ENCODE measurements at places on chromosomes 7 and 10.
A peak's percentile ranks its signal among the peaks of the same experiment; 100 is the strongest.

DNA sequence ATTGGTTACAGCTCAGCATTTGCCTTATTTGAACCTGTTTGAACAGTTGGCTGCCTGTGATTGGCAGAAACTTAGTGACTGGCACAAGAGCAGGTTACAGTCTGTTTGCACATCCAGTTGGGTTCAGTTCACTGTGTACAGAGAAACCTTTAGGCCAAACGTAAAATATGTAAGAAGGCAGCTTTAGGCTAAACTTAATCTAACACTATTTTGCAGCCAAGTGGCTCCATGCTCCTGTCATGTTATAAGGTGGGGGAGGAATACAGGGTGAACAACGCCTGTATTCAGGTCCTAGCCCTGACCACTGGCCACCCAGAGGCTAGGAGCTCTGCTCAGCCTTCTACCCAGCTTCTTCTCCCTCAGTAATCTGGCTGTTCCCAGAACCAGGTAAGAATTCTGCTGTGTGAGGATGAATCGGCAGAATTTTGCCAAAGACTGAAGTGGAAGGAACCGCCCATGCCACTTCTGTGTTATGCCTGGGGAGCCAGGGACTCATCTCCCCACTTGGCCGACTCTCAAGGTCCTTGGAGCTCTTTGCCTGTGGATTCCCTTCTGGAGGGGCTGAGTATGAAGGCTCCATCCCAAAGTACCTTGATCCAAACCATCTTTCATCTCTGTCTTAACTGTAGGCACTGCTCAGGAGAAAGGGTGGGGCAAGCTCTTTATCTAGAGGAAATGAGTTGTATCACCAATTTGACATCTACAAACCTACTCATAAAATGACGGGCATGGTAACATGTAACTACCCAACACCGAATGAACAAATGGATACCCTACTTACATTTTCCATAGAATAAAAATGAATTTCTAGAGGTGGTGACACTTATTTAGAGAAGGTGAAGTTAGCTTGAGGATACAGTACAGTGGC is 164.4 kb upstream of the NAMPT start:
- no peaks in the 10 kb centered on the region for H3K4me1 ChIP-seq
- no peak overlapping the region for H3K27ac ChIP-seq
- H3K27me3 ChIP-seq, result no peaks in the 10 kb centered on the region
- no peak overlapping the region for H3K4me3 ChIP-seq
- no peaks in the 10 kb centered on the region for H3K36me3 ChIP-seq
- no peak for DNase-seq

DNA sequence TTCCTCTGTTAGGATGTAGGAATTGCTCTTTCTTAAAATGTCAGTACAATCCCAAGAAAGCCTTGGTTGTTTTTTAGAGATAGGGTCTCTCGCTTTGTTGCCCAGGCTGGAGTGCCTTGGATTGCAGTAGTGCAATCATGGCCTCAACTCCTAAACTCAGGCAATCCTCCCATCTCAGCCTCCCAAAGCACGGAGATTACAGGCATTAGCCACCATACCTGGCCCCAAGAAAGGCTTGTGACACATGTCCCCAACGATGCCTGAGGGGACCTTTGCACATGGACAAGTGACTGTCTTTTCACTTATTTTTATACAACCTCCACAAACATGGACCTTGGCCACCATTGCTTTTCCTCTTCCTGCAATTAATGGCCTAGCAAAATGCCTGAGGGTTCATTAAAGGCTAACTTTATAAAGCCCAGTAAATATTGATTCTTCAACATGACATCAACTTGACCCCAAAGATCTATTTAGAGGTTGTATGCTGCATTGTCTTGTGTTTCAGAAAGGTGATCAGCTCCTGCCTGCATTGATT is 10.0 kb upstream of the SPOCK2 start:
- H3K4me1 ChIP-seq, result peaks cover 4% of the 10 kb centered on the region
- H3K27me3 ChIP-seq, result no peaks in the 10 kb centered on the region
- no peak for DNase-seq
- peaks cover 8% of the 10 kb centered on the region for H3K36me3 ChIP-seq
- H3K4me3 ChIP-seq, result no peak overlapping the region
- H3K27ac ChIP-seq, result no peak overlapping the region

- no peak overlapping the region for H3K4me3 ChIP-seq
- no peaks in the 10 kb centered on the region for H3K27me3 ChIP-seq
- H3K4me1 ChIP-seq, result peaks cover 72% of the 10 kb centered on the region
- peak overlapping the region; percentile 80 for H3K27ac ChIP-seq
- no peak for DNase-seq
These were observed 15.6 kb upstream of the AQP1 start for GRCh38 chr7:30896036-30896435.

DNA sequence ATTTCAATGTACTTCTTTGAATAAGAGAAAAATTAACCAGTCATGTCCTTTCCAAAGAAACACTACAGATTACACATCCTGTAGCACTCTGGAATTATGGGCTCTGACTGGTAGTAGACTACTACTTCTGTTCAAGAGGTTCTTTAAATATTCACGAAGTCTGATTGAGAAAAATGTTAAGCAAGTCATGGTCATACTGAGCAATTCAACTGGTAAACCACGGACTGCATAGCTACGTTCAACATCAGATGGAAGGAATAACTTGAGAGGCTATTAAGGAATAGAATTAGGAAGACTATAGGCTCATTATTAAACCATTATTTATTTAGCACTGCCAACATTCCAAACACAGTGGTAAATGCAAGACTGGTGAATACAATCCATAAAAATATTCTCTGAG is 160.8 kb downstream of the IMMP2L start:
- peaks cover 11% of the 10 kb centered on the region for H3K4me1 ChIP-seq
- no peak overlapping the region for H3K27ac ChIP-seq
- DNase-seq, result no peak
- H3K36me3 ChIP-seq, result no peaks in the 10 kb centered on the region

DNA sequence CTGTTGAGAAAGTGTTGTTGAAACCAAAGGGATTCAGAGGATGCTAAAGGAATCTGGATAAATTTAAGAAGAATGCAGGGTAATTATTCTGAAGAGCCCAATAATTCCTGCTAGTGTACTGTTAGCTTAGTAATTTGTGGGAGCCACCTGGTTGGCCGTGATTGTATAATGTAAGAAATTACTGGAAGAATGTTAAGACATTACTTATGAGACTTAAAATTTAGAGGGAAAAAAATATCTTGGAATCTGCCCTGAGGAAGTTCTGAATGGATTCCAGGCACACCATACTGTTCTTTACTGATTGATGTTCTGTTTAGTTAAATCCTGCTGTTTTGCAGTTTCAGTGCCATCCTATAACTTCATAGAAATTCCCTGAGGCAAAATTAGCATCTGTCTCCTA is 155.0 kb upstream of the RHOBTB1 start:
- H3K27me3 ChIP-seq, result no peaks in the 10 kb centered on the region
- H3K4me3 ChIP-seq, result no peak overlapping the region
- H3K4me1 ChIP-seq, result no peaks in the 10 kb centered on the region
- no peak for DNase-seq

DNA sequence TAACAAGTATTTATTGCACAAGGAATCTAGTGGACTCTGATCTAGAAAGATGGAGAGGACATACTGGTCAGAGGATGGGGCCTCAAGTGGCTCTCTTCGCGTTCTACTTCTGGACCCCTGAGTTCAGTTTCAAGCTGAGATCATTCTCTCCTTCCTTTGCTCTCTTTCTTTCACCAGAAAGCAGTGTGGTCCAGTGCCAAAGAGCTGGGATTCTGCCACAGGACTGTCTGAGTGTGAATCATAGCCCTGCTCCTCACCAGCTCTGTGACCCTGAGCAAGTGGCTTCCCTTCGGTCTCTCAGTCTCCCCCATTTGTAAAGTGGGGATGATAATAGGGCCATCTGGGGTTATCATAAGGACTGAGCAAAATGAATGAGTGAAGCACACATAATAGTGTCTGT is 715.2 kb downstream of the SUGCT start:
- no peak overlapping the region for H3K27ac ChIP-seq
- no peak overlapping the region for H3K4me3 ChIP-seq
- no peaks in the 10 kb centered on the region for H3K36me3 ChIP-seq
- H3K27me3 ChIP-seq, result no peaks in the 10 kb centered on the region
- no peak for DNase-seq
- H3K4me1 ChIP-seq, result peaks cover 19% of the 10 kb centered on the region

- no peak overlapping the region for H3K27ac ChIP-seq
- no peaks in the 10 kb centered on the region for H3K4me1 ChIP-seq
- no peak for DNase-seq
- H3K27me3 ChIP-seq, result no peaks in the 10 kb centered on the region
These were observed 11.2 kb upstream of the NRCAM start for GRCh38 chr7:108467391-108467790.

DNA sequence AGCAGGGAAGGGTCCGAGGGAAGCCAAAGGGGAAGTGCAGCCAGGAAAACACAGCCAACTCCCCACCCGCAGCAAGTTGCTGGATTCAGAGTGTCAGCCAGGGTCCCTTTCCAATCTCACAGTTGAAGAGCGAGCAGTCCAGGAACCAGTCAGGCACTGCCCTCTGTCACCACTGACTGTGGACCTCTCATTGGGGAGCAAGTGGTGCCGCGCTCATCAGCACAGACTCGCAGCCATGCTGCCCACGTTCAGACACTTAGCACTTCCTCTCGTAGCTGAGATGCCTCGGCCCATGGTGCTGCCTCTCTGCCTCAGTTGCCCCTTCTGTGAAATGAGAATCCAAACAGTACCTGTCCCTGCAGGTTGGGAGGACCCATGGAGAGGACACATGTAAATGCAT is 123.6 kb upstream of the CHST15 start:
- H3K36me3 ChIP-seq, result no peaks in the 10 kb centered on the region
- H3K4me1 ChIP-seq, result peaks cover 12% of the 10 kb centered on the region
- no peak for DNase-seq
- H3K4me3 ChIP-seq, result no peak overlapping the region

- no peaks in the 10 kb centered on the region for H3K36me3 ChIP-seq
- H3K4me1 ChIP-seq, result peaks cover 38% of the 10 kb centered on the region
- H3K4me3 ChIP-seq, result no peak overlapping the region
- DNase-seq, result no peak
These were observed 63.6 kb upstream of the CARD11 start for GRCh38 chr7:3107228-3107763.

GRCh38 chr7:19508124-19508523 is 200.7 kb downstream of the POLR1F start:
- H3K36me3 ChIP-seq, result no peaks in the 10 kb centered on the region
- H3K4me3 ChIP-seq, result no peak overlapping the region
- DNase-seq, result no peak

- H3K36me3 ChIP-seq, result peaks cover 57% of the 10 kb centered on the region
- H3K27ac ChIP-seq, result no peak overlapping the region
- H3K4me3 ChIP-seq, result no peak overlapping the region
- DNase-seq, result no peak
- no peaks in the 10 kb centered on the region for H3K27me3 ChIP-seq
- no peaks in the 10 kb centered on the region for H3K4me1 ChIP-seq
These were observed 42.9 kb upstream of the STOX1 start for GRCh38 chr10:68784476-68784875.

GRCh38 chr7:77866786-77867536 is 68.4 kb downstream of the PHTF2 start:
- no peak for DNase-seq
- H3K27me3 ChIP-seq, result no peaks in the 10 kb centered on the region
- H3K36me3 ChIP-seq, result no peaks in the 10 kb centered on the region
- no peaks in the 10 kb centered on the region for H3K4me1 ChIP-seq
- no peak overlapping the region for H3K27ac ChIP-seq

DNA sequence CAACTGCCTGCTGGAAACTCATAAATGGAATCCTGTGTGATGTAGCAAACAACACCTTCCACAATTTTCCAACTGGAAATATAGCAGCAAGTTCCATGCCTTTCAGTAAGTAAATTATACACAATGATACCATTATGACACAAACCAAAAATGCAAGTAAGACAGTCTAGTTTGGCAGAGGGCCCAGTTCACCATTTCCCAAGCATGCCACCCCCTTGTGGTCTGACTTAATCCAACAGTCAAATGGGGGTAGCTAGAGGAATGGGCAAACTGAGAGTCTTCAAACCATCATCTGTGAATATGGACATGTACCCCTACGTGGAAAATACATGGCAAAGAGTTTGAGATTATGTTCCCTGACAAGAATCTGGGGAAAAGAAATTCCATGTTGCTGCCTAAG is 137.6 kb upstream of the VWC2 start:
- no peak overlapping the region for H3K4me3 ChIP-seq
- no peak for DNase-seq
- no peak overlapping the region for H3K27ac ChIP-seq
- H3K4me1 ChIP-seq, result no peaks in the 10 kb centered on the region

GRCh38 chr7:22992874-22993840 is 20.8 kb downstream of the HYCC1 start:
- no peak overlapping the region for H3K4me3 ChIP-seq
- H3K27ac ChIP-seq, result no peak overlapping the region
- no peaks in the 10 kb centered on the region for H3K36me3 ChIP-seq
- DNase-seq, result no peak
- no peaks in the 10 kb centered on the region for H3K27me3 ChIP-seq

DNA sequence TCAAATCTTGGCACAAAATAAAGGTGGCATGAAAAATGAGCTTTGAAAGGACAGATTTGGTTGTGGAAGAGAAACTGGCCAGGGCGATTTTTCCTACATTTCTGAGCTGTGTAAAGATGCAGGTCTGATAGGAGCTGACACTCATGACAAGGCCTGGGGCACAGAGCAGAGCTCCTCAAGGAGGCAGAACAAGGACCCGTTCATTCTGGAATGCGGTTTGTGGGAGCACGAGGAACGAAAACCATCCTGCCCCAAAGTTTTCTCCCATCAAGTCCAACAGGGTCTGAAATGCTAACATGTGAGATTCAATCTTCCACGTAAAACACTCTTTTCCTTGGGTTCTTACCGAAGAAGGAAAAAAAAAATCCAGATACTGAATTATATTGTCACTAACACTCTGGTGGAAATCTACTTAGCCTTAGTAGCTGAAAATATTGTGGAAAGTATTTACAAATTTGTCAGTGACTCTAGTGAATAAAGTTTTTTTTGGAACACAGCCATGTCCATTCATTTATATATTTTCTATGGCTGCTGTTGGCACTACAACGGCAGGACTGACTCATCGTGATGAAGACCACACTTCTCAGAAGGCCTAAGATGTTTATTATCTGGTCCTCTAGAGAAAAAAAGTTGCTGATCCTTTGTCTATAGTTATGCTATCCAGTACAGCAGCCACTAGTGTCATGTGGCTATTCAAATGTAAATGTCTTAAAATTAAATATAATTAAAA is 215.7 kb downstream of the BAMBI start:
- no peak overlapping the region for H3K4me3 ChIP-seq
- DNase-seq, result no peak
- H3K27me3 ChIP-seq, result no peaks in the 10 kb centered on the region
- H3K27ac ChIP-seq, result no peak overlapping the region
- H3K36me3 ChIP-seq, result no peaks in the 10 kb centered on the region
- no peaks in the 10 kb centered on the region for H3K4me1 ChIP-seq

DNA sequence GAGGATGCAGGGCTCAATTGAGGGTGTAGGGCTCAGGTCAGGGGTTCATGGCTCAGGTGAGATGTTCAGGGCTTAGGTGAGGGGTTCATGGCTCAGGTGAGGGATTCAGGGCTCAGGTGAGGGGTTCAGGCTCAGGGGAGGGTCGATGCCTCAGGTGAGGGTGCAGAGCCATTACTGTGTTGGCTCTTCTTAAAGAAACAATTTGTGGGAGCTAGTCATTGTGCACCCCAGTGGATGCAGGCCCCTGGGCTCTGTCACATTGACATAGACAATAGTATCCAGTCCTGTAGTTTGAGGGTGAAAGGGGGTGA is 86.7 kb downstream of the ADCY1 start:
- DNase-seq, result no peak
- no peaks in the 10 kb centered on the region for H3K4me1 ChIP-seq
- no peak overlapping the region for H3K27ac ChIP-seq
- no peaks in the 10 kb centered on the region for H3K27me3 ChIP-seq
- no peak overlapping the region for H3K4me3 ChIP-seq
- no peaks in the 10 kb centered on the region for H3K36me3 ChIP-seq

GRCh38 chr10:33015761-33016547 is 57.9 kb upstream of the ITGB1 start:
- no peak for DNase-seq
- H3K27me3 ChIP-seq, result no peaks in the 10 kb centered on the region
- H3K4me3 ChIP-seq, result no peak overlapping the region

Data from thoracic aorta (tissue), 2 donors.